ENCODE measurements at places on chromosomes 1 and 21. TPM values are rescaled to one million over a fixed set of nuclear protein-coding genes. Genes with fewer than 3 reads are reported as not detected.

GRCh38 chr1:197106869-197107268 is 39.6 kb downstream of the ASPM start:
- H3K4me3 ChIP-seq, result no peak overlapping the region
- no peak for DNase-seq
- H3K27me3 ChIP-seq, result no peaks in the 10 kb centered on the region
- H3K36me3 ChIP-seq, result peaks cover 2% of the 10 kb centered on the region
- no peak overlapping the region for H3K27ac ChIP-seq

- 0 out of 2 replicates have a peak, but pooled peaks cover 6% of the 10 kb centered on the region for H3K4me1 ChIP-seq
- DNase-seq, result no peak
- no peak overlapping the region for H3K27ac ChIP-seq
- H3K4me3 ChIP-seq, result no peak overlapping the region
- H3K27me3 ChIP-seq, result peaks cover 34% of the 10 kb centered on the region
Measured at GRCh38 chr1:86504895-86505563, 36.3 kb downstream of the CLCA1 start.

GRCh38 chr1:230622151-230622550 is 20.1 kb upstream of the COG2 start:
- H3K27ac ChIP-seq, result no peak overlapping the region
- H3K4me1 ChIP-seq, result no peaks in the 10 kb centered on the region
- no peaks in the 10 kb centered on the region for H3K36me3 ChIP-seq
- DNase-seq, result no peak
- peaks cover 26% of the 10 kb centered on the region for H3K27me3 ChIP-seq
- no peak overlapping the region for H3K4me3 ChIP-seq

GRCh38 chr1:2258996-2259395 is 30.9 kb downstream of the SKI start:
- H3K4me3 ChIP-seq, result no peak overlapping the region
- no peak for DNase-seq
- H3K4me1 ChIP-seq, result peaks cover 74% of the 10 kb centered on the region
- H3K36me3 ChIP-seq, result peaks cover 5% of the 10 kb centered on the region
- no peaks in the 10 kb centered on the region for H3K27me3 ChIP-seq
- H3K27ac ChIP-seq, result no peak overlapping the region

- H3K36me3 ChIP-seq, result peaks cover 28% of the 10 kb centered on the region
- H3K4me3 ChIP-seq, result no peak overlapping the region
- no peaks in the 10 kb centered on the region for H3K27me3 ChIP-seq
- H3K27ac ChIP-seq, result peak overlapping the region; percentile 26
Measured at GRCh38 chr1:11967028-11967547, 13.2 kb upstream of the MFN2 start.

- no peaks in the 10 kb centered on the region for H3K36me3 ChIP-seq
- DNase-seq, result no peak
- H3K4me3 ChIP-seq, result peak overlapping the region; percentile 37
- H3K27me3 ChIP-seq, result no peaks in the 10 kb centered on the region
- no peak overlapping the region for H3K27ac ChIP-seq
Measured at GRCh38 chr1:224339442-224340033, 9.6 kb upstream of the NVL start.

DNA sequence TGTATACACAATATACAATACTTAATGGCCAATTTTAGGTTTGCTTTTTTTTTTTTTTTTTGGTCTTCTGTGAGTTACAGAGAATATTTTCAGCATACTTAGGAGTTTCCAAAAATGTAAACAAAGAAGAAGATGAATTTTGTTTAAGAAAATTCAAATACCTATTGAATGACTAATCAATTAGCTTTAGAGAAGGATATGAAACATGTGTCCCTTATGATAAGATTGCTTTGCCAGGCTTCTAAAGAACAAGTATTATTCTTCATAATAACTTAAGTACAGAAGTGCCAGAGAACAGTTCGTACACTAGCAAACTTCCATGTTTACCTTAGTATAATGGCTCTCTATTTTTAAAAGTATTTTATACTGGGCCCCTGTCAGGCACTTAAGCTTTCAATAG is 1191.0 kb upstream of the NCAM2 start:
- no peaks in the 10 kb centered on the region for H3K36me3 ChIP-seq
- H3K4me1 ChIP-seq, result no peaks in the 10 kb centered on the region

DNA sequence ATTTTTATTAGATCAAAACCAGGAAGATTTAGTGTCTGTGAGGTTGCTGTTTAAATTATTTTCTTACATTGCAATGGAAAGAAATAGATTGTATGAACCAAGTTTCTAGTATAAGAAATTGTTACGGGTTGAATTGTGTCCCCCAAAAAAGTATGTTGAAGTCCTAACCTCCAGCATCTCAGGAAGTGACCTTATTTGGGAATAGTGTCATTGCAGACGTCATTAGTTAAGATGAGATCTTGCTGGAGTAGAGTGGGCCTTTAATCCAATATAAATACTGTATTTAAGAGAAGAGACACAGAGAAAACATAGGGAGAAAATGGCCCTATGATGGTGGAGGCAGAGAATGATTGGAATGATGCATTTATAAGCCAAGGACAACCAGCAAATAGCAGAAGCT is 188.7 kb upstream of the SAMSN1 start:
- H3K4me1 ChIP-seq, result no peaks in the 10 kb centered on the region
- no peak overlapping the region for H3K27ac ChIP-seq
- H3K4me3 ChIP-seq, result no peak overlapping the region

DNA sequence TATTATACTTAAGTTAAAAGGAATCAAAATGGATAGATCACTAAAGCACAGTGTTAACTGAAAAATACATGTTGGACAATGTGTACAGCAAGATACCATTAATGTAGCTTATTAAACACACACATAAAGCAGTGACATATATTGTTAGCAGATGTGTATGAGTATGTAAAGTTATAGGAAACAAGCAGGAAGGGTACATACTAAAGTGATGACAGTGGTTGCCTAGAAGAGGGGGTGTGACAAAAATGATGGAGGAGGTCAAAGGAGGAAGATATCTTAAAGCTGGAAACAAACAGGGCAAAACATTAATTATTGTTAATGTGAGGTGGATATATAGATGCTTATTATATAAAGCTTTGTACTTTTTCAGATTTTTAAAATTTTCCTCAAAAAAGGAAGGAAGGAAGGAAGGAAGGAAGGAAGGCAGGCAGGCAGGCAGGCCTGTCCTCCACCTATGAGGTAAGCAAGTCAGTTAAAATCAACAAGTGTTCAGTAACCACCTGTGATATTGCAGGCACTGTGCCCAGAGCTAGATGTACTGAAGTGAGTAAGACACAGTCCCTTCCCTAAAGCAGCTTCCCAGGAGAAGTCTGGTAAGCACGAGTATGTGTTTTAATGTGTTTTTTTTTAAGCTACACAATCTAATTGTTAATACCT is 252.9 kb upstream of the NR5A2 start:
- H3K27me3 ChIP-seq, result no peaks in the 10 kb centered on the region
- no peak overlapping the region for H3K27ac ChIP-seq
- no peak overlapping the region for H3K4me3 ChIP-seq

DNA sequence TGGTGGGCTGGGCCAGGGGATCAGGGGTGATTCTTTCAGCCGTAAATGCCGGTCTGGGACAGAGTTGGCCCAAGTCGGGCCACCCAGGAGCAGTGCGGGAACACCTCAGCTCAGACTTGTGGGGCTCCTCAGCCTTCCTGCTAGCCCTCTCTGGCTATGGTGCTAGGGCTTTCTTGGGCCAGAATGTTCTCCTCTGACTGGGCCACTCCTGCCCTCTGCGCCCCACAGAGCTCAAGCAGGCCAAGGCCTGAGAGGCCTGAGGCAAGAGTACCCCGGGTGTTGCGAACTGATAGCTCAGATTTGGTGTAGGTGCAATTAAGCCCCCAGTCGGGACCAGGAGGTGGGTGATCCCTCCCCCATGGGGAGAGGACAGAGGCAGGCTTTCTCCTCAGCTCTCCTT is 51.8 kb downstream of the LGR6 start:
- peaks cover 23% of the 10 kb centered on the region for H3K27me3 ChIP-seq
- H3K4me1 ChIP-seq, result no peaks in the 10 kb centered on the region
- H3K27ac ChIP-seq, result no peak overlapping the region
- H3K4me3 ChIP-seq, result no peak overlapping the region
- no peaks in the 10 kb centered on the region for H3K36me3 ChIP-seq

The CFAP141 gene
- total RNA-seq, result not detected

The CPLANE2 gene
- total RNA-seq, result 0.98 TPM

The CD247 gene
- total RNA-seq, result 0.20 TPM

The GPR153 gene
- 0.31 TPM for total RNA-seq

The PRR9 gene
- not detected for total RNA-seq

Data from HepG2 (cell line).